ENCODE measurements at places on chromosomes 7 and 10.

- H3K27ac ChIP-seq: no peak overlapping the region
- no peak overlapping the region for H3K4me3 ChIP-seq
- no peaks in the 10 kb centered on the region for H3K4me1 ChIP-seq
- H3K36me3 ChIP-seq: no peaks in the 10 kb centered on the region
- no peaks in the 10 kb centered on the region for H3K27me3 ChIP-seq
Observed at GRCh38 chr7:150409300-150410030, 30.3 kb downstream of the ZNF775 start.

- no peaks in the 10 kb centered on the region for H3K4me1 ChIP-seq
- no peak overlapping the region for H3K27ac ChIP-seq
- H3K36me3 ChIP-seq: no peaks in the 10 kb centered on the region
- no peak overlapping the region for H3K4me3 ChIP-seq
- H3K27me3 ChIP-seq: no peaks in the 10 kb centered on the region
Observed at GRCh38 chr10:58424176-58424575, 39.0 kb downstream of the TFAM start.

DNA sequence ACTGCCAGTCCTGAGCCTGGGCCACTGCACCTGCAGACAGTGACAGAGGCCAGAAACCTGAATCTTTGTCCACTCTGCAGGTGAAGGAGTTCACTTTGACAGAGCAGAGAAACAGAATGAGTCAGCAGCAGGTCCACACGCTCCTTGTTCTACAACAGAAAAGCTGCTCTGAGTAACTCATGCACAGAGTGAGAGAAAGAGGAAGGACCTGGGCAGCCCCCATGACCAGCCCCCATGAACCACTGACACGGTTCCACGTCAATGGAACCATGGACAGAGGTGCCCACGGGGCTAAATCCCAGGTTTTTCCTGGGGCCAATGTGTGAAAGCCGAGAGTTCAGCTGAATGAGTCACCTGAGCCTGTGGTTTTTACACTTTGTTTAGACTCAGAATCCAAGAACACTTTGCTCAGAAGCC is 40.8 kb upstream of the CTBP2 start:
- H3K27me3 ChIP-seq: no peaks in the 10 kb centered on the region
- H3K4me1 ChIP-seq: no peaks in the 10 kb centered on the region
- DNase-seq: no peak
- no peak overlapping the region for H3K27ac ChIP-seq
- no peaks in the 10 kb centered on the region for H3K36me3 ChIP-seq
- no peak overlapping the region for H3K4me3 ChIP-seq

DNA sequence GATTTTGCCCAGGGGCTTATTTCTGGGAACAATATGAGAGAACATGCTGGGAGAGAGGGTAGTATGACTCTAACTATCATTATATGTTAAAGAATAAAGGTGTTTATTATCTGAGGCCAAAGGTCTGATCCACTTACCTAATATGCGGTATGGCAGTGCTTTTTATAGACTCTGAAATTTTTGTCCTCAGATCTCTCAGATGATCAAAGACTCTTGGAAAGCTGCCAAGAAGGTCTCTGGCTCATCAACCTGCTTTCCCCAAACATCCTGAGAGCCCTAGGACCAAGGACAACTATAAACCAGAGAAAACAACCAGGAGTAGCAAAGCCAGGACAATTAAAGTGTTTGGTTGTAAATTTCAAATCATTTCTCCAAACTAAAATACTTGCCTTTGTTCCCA is 255.7 kb upstream of the LRRN3 start:
- no peaks in the 10 kb centered on the region for H3K36me3 ChIP-seq
- peaks cover 12% of the 10 kb centered on the region for H3K4me1 ChIP-seq
- no peak for DNase-seq
- H3K27me3 ChIP-seq: no peaks in the 10 kb centered on the region
- no peak overlapping the region for H3K27ac ChIP-seq

- no peak for DNase-seq
- no peaks in the 10 kb centered on the region for H3K36me3 ChIP-seq
- no peaks in the 10 kb centered on the region for H3K27me3 ChIP-seq
- no peak overlapping the region for H3K4me3 ChIP-seq
- no peaks in the 10 kb centered on the region for H3K4me1 ChIP-seq
Observed at GRCh38 chr10:132556994-132557441, 19.4 kb downstream of the INPP5A start.

DNA sequence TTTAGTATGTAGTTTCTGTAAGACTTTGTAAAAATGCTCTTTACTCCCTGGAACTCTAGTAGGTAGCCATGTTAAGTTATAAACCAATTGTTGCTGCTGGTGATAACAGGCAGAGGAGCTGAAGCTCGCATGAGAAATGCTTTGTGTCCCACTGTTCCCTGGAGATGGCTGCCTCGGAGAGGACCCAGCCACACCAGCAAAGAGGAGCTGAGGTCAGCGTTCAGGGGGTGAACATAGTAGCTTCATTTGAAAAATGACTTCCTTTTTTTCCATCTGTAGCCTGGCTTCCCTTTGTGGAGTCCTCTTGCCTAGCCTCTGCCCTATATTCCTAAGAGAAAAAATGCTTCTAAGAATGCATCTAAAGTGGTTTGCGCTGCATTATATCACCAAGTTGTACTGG is 20.3 kb downstream of the CELF2 start:
- no peak overlapping the region for H3K4me3 ChIP-seq
- DNase-seq: no peak
- H3K27ac ChIP-seq: peak overlapping the region; percentile 80
- H3K36me3 ChIP-seq: no peaks in the 10 kb centered on the region

DNA sequence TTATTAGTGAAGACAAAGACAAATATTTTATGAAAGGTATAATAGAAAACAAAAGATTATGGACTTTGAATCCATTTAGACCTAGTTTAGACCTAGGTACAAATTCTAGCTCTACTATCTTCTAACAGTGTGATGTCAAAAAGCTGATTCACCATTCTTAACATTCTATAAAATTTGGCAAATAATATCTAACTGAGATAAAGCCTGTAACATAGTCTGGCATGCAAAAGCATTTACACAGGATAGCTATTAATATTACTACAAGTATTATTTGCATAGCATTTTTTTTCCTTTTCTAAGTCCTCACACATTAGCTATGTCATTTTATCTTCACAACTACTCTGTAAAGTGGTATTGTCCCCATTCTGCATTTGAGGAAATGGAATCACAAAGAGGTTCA is 179.6 kb upstream of the LRRTM3 start:
- H3K36me3 ChIP-seq: no peaks in the 10 kb centered on the region
- H3K27me3 ChIP-seq: no peaks in the 10 kb centered on the region
- H3K4me3 ChIP-seq: no peak overlapping the region
- no peak overlapping the region for H3K27ac ChIP-seq

DNA sequence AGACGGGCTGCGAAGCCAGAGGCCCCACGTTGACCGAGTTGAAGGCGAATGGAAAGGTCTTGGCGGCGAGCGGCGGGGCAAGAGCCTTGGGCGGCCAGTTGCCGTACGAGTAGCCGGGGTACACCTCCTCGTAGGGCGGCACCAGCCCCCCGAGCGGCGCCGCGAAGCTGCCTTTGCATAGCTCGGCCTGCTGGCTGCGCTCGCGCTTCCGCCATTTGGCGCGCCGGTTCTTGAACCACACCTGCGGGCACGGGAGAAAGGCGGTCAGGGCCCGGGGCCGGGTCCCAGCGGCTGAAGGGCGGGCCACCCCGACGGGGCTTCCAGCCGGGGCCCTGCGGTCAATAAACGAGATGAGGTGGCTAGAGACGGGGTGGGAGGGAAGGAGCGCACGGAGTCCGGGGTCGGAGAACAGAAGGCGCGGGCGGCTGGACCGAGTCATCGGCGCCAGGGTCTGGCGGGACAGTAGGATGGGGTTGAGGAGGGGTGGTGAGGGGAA is 4.8 kb downstream of the ELOVL3 start:
- H3K27me3 ChIP-seq: peaks cover 4% of the 10 kb centered on the region
- no peaks in the 10 kb centered on the region for H3K36me3 ChIP-seq
- H3K4me3 ChIP-seq: peak overlapping the region; percentile 52

- no peaks in the 10 kb centered on the region for H3K27me3 ChIP-seq
- H3K27ac ChIP-seq: no peak overlapping the region
- H3K4me1 ChIP-seq: no peaks in the 10 kb centered on the region
- DNase-seq: no peak
- no peak overlapping the region for H3K4me3 ChIP-seq
Observed at GRCh38 chr10:76892766-76893479, 744.7 kb downstream of the KCNMA1 start.

GRCh38 chr7:28083164-28083997 is 97.2 kb downstream of the JAZF1 start:
- peaks cover 15% of the 10 kb centered on the region for H3K4me1 ChIP-seq
- DNase-seq: peak; percentile 79
- H3K27me3 ChIP-seq: no peaks in the 10 kb centered on the region
- H3K27ac ChIP-seq: no peak overlapping the region
- no peaks in the 10 kb centered on the region for H3K36me3 ChIP-seq
- H3K4me3 ChIP-seq: no peak overlapping the region

DNA sequence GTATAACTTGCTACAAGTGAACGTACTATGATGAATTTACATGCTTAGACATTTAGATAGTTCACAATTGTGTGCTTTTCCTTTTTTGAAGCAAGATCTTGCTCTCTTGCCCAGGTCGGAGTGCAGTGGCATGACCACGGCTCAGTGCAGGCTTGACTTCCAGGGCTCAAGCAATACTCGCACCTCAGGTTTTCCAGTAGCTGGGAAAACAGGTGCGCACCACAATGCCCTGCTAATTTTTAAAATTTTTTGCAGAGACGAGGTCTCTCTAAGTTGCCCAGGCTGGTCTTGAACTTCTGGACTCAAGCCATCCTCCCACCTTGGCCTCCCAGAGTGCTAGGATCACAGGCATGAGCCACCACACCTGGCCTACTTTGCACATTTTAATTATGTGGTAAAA is 1.8 kb downstream of the GPR15LG start:
- no peak for DNase-seq
- H3K4me3 ChIP-seq: no peak overlapping the region
- H3K4me1 ChIP-seq: no peaks in the 10 kb centered on the region
- H3K27ac ChIP-seq: no peak overlapping the region
- no peaks in the 10 kb centered on the region for H3K36me3 ChIP-seq

- no peaks in the 10 kb centered on the region for H3K36me3 ChIP-seq
- H3K27ac ChIP-seq: no peak overlapping the region
- no peaks in the 10 kb centered on the region for H3K27me3 ChIP-seq
- DNase-seq: no peak
- no peaks in the 10 kb centered on the region for H3K4me1 ChIP-seq
Observed at GRCh38 chr7:82375713-82376112, 67.9 kb downstream of the CACNA2D1 start.

- H3K27me3 ChIP-seq: no peaks in the 10 kb centered on the region
- peaks cover 13% of the 10 kb centered on the region for H3K36me3 ChIP-seq
- no peak overlapping the region for H3K27ac ChIP-seq
- no peak overlapping the region for H3K4me3 ChIP-seq
- peaks cover 5% of the 10 kb centered on the region for H3K4me1 ChIP-seq
- DNase-seq: no peak
Observed at GRCh38 chr10:24617771-24618396, 105.8 kb downstream of the ARHGAP21 start.

DNA sequence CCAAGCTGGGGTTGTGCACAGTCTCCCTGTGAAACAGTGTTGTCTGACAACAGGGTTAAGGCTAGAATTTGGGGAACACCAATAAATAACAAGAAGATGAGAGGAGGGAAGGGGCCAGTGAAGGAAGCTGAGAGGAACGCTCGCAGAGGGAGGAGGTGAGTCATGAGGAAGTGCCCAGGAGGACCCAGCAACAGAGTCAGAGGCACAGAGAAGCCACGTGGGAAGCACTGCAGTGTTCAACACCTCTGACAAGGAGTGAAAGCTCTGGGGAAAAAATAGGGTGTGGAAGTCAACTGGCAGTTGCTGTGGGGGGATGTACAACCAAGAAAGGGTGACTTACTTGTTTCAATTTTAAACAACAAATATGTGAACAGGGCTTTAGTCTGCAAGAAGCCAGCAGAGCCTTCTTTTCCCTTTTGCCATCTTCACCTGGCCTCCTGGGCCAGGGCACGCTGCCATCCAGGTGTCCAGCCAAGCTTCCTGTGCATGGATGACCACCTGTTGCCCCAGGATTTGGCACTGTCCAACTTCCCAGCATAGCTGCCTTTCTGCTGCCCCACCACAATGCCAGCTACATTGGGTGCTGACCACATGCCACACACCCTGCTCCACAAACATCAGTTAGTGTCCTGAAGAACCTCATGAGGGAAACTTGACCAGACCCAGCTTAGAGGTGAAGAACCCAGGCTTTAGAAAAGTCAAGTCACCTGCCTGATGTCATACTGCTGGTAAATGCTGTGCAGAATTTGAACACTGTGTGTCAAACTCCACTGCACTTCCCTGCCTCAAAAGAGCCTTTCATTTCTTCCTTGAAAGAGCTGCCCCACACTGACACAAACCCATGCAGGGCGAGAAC is 69.6 kb downstream of the ATXN7L1 start:
- H3K4me1 ChIP-seq: no peaks in the 10 kb centered on the region
- H3K4me3 ChIP-seq: no peak overlapping the region
- DNase-seq: no peak
- H3K36me3 ChIP-seq: no peaks in the 10 kb centered on the region

DNA sequence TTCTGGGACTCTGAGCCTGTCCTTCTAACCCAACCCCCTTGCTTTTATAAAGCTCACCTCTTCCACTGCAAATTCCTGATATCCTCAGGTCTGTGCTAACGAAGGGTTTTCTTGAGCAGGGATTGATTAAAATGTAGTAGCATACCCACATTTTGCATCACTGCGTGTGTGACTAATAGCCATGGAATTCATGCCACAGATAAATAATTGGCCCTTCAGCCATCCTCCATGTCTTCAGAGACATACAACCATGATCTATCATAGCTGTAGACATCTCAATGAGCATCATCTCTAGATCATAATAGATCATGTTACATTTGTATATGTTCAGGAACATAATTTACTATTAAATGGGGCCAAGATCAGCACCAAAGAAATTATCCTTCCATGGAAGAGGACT is 990.3 kb downstream of the KCNMA1 start:
- DNase-seq: no peak
- H3K4me1 ChIP-seq: no peaks in the 10 kb centered on the region

DNA sequence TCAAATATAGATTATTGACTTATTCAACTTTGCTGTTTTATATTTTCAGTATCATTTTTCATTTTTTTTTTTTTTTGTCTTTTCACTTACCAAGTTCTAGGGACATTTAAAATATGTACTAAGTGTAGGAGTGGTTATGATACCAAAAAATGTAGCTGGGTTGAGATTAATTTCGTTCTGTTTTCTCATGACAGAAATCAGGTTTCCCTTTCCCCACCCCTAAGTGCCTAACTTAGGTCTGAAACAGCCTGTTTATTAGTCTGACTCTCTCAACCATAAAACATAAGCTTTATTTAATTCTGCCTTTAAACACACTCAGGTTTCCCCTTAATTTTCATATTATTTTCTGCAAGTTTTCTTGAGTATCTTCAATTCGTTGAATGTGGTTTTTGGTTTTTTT is 22.1 kb downstream of the TMEM106B start:
- H3K27ac ChIP-seq: no peak overlapping the region
- H3K4me3 ChIP-seq: no peak overlapping the region
- peaks cover 13% of the 10 kb centered on the region for H3K36me3 ChIP-seq
- H3K4me1 ChIP-seq: no peaks in the 10 kb centered on the region
- H3K27me3 ChIP-seq: no peaks in the 10 kb centered on the region

GRCh38 chr10:22365233-22365632 is 19.9 kb downstream of the SPAG6 start:
- H3K27me3 ChIP-seq: no peaks in the 10 kb centered on the region
- H3K36me3 ChIP-seq: no peaks in the 10 kb centered on the region
- H3K4me3 ChIP-seq: no peak overlapping the region

- H3K27me3 ChIP-seq: no peaks in the 10 kb centered on the region
- no peaks in the 10 kb centered on the region for H3K4me1 ChIP-seq
- H3K36me3 ChIP-seq: no peaks in the 10 kb centered on the region
Observed at GRCh38 chr7:120684463-120684862, 173.5 kb downstream of the TSPAN12 start.

- H3K4me3 ChIP-seq: no peak overlapping the region
- H3K36me3 ChIP-seq: no peaks in the 10 kb centered on the region
- no peaks in the 10 kb centered on the region for H3K4me1 ChIP-seq
- no peak overlapping the region for H3K27ac ChIP-seq
Observed at GRCh38 chr10:34906067-34906965, 91.2 kb upstream of the PARD3 start.

Data from right atrium auricular region (tissue), 2 donors.